Right forelimb (tissue), 1 donor: ENCODE measurements at places on chromosomes 6 and 20.

DNA sequence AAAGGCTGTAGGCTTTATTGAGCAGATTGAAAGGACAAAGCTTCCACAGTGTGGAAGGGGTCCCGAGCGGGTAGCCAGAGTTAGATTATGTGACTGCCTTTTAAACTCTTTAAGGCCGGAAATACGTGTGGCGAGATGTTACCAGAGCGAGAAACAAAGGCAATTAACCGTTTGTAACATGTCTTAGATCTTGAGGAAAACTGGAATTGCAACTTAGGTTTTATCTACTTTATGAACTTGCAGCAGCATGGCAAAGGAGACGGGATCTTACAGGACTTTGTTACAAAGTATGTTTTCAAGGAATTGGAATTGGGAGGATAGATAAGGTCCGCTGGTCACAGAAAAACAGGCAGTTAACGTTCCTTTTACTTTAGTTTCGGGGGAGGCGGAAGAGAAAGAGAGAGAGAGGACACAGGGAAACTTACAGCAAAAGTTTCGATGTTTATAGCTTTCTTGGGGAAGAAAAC lies 594.7 kb upstream of the ADGRB3 start:
- DNase-seq: no peak

- no peak for DNase-seq
Measured at GRCh38 chr6:34565722-34566137, 9.6 kb upstream of the SPDEF start.

- no peak for DNase-seq
Measured at GRCh38 chr6:153130515-153131036, 506 bp downstream of the RGS17 start.

GRCh38 chr6:143507358-143508145 lies 4.0 kb downstream of the FUCA2 start:
- no peak for DNase-seq

- DNase-seq: peak; percentile 88
Measured at GRCh38 chr6:16761471-16762267, 409 bp upstream of the ATXN1 start.

DNA sequence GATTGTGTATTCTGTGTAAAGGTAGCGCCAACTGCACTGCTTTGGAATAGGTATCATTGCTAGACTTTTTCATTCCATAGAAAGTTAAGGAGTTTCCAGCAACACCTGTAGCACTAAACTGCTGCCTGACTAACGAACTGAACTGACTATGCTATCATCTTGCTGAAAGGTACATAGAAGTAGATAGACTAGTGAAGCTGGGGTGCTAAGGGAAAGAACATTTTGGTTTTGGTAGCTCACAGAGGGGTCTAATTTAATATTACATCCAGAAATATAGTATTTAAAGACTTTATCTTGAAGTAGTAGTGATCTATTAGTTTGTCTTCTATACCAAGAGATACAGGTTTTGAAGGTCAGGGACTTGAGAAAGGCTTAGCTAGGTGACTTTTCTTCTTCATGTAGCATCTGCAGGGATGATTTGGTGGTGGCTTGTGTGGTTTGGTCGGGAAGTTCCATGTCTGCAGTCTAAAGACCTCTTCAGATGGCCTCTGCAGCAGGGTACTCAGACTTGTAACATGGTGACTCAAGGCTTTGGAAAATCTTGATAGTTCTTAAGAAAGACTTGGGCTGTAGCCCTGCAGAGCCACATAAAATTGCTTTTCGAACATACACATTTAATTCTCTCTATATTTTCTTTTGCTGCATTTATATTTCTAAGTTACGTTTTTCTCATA lies 10.2 kb downstream of the SENP6 start:
- no peak for DNase-seq

DNA sequence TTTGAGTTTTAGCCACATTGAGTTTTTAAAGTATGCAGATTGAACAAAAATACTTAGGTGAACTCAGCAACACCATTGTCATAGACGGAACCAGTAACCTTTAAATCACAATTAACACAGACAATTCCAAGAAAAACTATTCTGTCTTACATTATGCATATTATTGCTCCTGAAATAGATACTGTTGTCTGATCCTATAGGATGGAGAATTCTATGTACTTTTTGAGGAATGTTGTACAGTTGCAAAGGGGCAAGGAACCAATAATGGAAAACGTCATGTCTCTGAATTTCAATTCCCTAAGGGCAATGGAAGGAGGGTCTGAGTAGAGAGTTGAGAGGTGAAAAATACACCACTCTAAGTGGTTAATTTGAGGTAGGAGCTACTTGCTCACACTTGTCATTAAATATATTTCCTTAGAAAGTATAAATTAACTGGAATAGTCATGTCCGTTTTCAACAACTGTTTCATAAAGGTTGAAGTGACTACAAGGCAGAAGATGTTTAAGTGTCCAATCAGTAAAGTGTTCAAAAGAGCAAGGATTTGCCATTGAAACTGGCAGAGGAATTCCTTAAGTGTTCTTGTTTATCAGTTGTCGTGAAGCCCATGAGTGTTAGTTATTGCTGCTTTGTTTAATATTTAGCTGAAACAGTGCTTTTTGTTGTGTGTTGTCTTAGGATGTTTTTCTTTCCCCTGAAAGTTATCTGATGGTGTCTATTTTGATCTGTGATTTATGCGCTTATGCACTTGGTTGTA lies 1.3 kb downstream of the NKAIN2 start:
- DNase-seq: no peak

DNA sequence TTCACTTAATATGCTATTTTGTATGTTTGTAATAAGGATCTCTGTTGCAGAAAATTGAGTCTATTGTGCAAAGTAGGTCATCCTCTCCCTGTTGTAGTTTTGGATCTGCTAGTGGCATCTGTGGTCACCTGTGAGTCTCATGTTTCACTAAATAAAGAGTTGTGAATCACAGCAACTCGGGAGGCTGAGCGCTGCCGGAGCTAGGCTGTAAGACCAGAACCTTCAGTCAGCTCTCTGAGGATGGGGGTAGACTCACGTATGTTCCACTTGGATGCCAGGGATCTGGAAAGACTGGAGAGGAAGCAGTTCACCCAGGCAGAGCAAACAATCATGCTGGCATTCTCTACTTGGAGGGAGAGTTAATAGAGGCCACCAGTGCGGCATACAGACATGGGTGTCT lies 187.3 kb upstream of the FOXA2 start:
- DNase-seq: no peak

DNA sequence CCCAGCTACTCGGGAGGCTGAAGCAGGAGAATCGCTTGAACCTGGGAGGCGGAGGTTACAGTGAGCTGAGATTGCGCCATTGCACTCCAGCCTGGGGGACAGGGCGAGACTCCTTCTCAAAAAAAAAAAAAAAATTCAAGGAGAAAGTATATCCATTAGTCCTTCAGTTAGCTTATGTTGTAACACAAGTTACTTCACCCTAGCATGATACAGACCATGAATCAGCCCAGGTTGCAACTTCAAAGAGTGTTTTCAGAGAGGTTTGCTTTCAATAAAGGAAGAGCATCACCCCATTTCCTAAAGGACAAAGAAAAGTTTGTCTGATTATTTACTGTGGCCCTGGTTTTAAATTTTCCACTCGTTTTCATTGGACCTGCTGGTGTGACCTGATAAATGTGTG lies 73.0 kb downstream of the SERAC1 start:
- no peak for DNase-seq

DNA sequence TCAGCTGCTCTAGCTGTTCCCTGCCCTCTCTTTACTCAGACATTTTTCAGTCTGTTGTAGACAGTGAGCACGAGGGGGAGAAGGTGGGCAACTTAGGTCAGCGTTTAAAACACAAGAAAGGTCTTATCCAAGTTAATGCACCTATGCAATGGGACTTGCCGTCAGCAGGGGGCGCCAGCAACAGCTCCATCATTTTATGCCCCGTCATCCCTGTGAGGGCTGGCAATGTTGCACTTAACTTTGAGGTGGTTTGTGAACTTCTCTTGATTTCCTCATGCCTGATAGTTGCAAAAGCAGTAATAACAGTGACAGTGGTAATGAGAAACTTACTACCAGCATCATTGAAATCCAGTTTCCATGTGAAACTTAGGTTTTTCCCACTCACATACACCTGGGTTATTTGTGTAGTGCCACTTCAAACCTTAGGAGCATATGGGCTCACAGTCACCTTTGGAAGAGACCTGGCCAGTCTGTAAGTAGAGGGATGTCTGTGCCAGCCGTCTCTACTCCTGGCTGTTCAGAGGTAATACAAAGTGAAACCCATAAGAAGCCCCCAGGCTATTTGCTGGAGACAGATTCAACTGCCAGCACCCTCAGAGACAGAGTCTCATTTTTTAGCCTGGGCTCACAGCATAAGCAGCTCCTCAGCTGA lies 44.9 kb upstream of the ID1 start:
- peak; percentile 67 for DNase-seq

DNA sequence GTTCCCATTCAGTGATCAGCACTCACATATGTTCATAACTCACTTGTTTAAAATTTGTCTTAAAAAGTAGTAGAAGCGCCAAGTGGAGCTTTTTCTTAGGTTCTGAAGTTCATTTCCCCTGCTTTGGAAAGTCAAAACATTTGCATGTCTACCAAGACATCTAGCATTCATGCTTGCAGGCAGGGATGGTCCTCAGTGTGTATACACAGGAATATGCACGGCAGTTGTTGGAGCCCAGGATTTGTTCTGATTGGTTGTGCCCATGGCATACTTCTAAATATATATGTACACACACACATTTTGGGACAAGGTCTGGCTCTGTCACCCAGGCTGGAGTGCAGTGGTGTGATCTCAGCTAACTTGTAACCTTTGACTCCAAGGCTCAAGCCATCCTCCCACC lies 2.4 kb upstream of the GPX6 start:
- no peak for DNase-seq

GRCh38 chr6:40822619-40823018 lies 216.4 kb downstream of the UNC5CL start:
- DNase-seq: no peak

GRCh38 chr6:147063469-147064031 lies 140.7 kb upstream of the STXBP5 start:
- no peak for DNase-seq

DNA sequence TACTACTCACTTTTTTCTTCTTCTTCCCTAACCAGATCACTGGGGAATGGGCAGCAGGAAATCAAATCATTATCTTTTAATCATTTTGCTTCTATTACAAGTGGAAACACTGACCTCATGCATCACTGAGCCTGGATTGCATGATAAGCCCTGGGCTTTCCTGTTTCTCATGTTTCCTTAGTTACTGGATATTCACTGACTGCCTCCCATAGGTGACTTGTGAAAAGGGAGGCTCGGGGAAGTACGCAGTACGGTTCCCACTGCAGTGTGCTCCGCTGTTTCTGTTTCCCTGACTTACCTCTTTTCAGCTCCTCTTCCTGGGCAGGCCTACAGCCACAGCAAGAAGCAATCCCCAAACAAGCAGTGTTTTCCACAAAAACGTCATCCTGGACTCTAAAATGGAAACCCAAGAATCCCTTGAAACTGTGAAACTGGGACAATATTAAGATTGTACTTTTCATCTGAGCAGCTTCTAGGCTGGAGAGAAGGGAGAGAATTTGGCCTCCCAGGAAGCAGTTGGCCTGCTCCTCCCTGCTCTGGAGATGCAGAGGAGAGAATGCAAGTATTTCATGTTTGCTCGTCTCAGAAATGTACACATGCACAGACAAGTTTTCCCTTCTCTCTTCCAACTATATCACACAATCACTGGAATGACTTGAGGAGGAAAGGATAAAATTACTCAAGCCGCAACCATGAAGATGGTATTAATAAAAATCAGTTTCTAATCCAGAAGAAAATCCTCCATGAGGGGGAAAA lies 13.1 kb downstream of the BTNL2 start:
- no peak for DNase-seq

DNA sequence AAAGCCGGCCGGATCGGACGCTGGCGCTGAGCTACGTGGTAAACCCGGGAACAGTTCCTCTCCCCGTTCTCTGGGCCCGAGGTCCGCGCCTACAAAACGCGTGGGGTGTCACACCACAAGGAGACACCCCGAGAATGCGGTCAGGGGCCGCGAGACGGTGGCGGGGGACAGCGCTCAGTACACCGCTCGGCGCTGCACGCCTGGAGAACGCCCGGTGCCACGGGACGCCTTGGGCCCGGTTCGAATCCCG lies 670 bp downstream of the NCOA5 start:
- DNase-seq: no peak

DNA sequence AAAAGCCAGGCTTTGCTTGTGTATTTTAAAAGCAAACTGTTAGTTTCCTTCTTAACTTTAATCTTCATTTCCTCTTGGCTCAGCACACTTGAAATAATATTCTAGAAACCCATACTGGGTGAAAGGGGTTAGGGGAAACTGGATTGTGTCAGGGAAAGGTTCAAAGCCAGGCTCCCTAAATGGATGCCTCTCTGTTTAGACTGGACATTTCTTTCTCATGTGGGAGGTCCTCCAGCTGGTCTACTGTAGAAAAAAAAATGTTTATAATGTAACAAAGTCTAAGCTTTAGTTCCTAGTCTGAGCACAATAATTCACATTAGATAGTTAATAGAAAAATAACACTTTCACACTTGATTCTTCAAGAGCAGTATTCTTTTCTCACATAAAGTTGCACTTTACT lies 89.0 kb upstream of the AKIRIN2 start:
- no peak for DNase-seq

- no peak for DNase-seq
Measured at GRCh38 chr6:166286839-166287271, 21.3 kb downstream of the PRR18 start.

GRCh38 chr20:54015496-54015895 lies 54.9 kb downstream of the BCAS1 start:
- no peak for DNase-seq

GRCh38 chr20:63032861-63033793 lies 26.4 kb upstream of the BHLHE23 start:
- no peak for DNase-seq

GRCh38 chr6:19976411-19977129 lies 139.4 kb downstream of the ID4 start:
- no peak for DNase-seq

GRCh38 chr20:50536333-50536732 lies 26.1 kb downstream of the PTPN1 start:
- no peak for DNase-seq

GRCh38 chr20:62707921-62708521 lies 615 bp upstream of the NTSR1 start:
- no peak for DNase-seq

GRCh38 chr6:100300221-100300736 lies 164.4 kb downstream of the SIM1 start:
- DNase-seq: no peak

- DNase-seq: no peak
Measured at GRCh38 chr6:63998991-63999390, 363.4 kb downstream of the PHF3 start.

GRCh38 chr6:162385980-162386379 lies 341.6 kb downstream of the PRKN start:
- no peak for DNase-seq

DNA sequence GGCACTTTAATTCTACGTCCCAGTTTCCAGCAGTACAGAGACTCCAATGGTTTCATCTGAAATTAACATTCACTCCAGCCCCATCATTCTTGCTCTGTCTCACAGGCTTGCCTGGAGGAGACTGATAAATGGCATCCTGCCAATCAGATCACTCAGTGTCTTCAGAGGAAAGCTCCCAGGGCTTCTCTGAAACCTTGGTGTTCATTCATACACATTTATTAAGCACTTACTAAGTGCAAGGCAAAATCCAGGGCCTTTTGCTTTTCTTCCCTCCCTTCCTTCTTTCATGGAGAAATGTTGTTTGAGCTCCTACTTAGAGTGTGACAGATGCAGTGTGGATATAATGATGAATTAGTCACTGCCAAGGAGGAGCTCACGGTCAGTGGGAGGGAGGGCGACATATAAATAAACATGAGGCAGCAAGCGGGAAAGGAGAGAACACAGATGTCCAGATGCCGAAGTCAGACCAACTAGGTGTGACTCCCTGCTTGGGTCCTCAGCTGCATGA lies 106.7 kb upstream of the DTNBP1 start:
- DNase-seq: no peak
